Tibial nerve (tissue), 4 donors: ENCODE measurements at places on chromosomes 5 and 9. TPM values are rescaled to one million over a fixed set of nuclear protein-coding genes. Genes with fewer than 3 reads are reported as not detected.
A peak's percentile ranks its signal among the peaks of the same experiment; 100 is the strongest.

IER5L gene
- total RNA-seq, result 27.3 TPM

C9orf50 gene
- 1.0 TPM for total RNA-seq

DNA sequence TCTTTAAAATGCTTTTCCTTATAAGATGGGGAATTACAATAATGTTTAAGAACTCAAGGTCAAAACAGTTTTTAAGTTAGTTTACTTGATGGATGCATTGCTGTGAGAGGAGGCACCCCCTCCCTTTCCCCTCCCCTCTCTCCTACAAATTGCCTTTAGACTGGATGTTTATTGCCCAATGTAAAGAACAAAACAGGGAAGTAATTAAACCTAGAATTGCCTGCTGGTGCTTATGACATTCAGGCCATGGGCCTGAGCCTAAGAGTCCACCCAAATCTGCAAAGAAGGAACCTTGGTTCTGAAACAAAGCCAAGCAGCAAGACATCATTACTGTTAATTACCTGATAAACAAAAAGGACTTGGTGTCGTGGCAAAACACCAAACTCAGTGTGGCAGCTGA lies 630.3 kb downstream of the ISL1 start:
- H3K27ac ChIP-seq, result no peak overlapping the region
- H3K4me1 ChIP-seq, result no peaks in the 10 kb centered on the region
- no peak for DNase-seq
- H3K4me3 ChIP-seq, result no peak overlapping the region
- no peaks in the 10 kb centered on the region for H3K27me3 ChIP-seq
- H3K36me3 ChIP-seq, result no peaks in the 10 kb centered on the region

GABRA1 gene
- total RNA-seq, result not detected

GRCh38 chr5:1107167-1108022 lies 4.5 kb downstream of the SLC12A7 start:
- H3K4me3 ChIP-seq, result no peak overlapping the region
- H3K36me3 ChIP-seq, result no peaks in the 10 kb centered on the region
- H3K4me1 ChIP-seq, result peaks cover 27% of the 10 kb centered on the region
- H3K27ac ChIP-seq, result peak overlapping the region; percentile 16
- DNase-seq, result no peak
- no peaks in the 10 kb centered on the region for H3K27me3 ChIP-seq

ACOT12 gene
- 1.7 TPM for total RNA-seq

DNA sequence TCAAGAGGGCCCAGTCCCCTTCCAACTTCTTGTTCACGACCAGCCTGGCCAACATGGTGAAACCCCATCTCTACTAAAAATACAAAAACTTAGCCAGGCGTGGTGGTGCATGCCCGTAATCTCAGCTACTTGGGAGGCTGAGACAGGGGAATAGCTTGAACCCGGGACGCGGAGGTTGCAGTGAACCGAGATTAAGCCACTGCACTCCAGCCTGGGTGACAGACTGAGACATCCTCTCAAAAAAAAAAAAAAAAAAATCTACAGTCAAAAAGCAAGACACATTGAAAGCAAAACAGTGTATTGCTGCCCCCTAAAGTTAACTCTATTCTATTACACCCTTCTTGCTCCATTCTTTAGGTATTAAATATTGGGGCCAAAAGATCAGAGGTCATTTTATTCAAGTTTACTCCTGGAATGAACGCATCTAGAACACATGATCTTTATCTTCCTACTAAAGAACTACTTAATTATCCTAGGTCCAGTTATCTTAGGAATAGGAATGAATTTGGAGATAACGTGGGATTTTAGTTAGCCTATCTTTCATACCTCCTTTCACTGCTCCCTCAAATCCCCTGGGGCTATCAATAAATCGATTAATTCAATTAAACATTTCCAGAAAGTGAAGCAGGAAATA lies 2.4 kb downstream of the ATG12 start:
- peaks cover 59% of the 10 kb centered on the region for H3K4me1 ChIP-seq
- no peaks in the 10 kb centered on the region for H3K27me3 ChIP-seq
- no peak for DNase-seq
- H3K36me3 ChIP-seq, result no peaks in the 10 kb centered on the region
- H3K27ac ChIP-seq, result peak overlapping the region; percentile 3

GRCh38 chr5:61768692-61769281 lies 436.7 kb downstream of the ZSWIM6 start:
- H3K4me3 ChIP-seq, result no peak overlapping the region
- no peak overlapping the region for H3K27ac ChIP-seq
- H3K36me3 ChIP-seq, result no peaks in the 10 kb centered on the region
- H3K27me3 ChIP-seq, result no peaks in the 10 kb centered on the region
- no peak for DNase-seq

ECSCR gene
- total RNA-seq, result 41.0 TPM

TSSK1B gene
- 0.90 TPM for total RNA-seq

- H3K4me1 ChIP-seq, result no peaks in the 10 kb centered on the region
- peaks cover 73% of the 10 kb centered on the region for H3K36me3 ChIP-seq
- peak overlapping the region; percentile 39 for H3K27ac ChIP-seq
- no peak for DNase-seq
- H3K4me3 ChIP-seq, result no peak overlapping the region
Measured at GRCh38 chr9:19122490-19123042, 4.7 kb downstream of the PLIN2 start.
